Activated gamma-delta T cell (primary cell): ENCODE measurements at places on chromosomes 6 and 20.

GRCh38 chr6:156849806-156850205 is 72.6 kb downstream of the ARID1B start:
- DNase-seq = no peak

DNA sequence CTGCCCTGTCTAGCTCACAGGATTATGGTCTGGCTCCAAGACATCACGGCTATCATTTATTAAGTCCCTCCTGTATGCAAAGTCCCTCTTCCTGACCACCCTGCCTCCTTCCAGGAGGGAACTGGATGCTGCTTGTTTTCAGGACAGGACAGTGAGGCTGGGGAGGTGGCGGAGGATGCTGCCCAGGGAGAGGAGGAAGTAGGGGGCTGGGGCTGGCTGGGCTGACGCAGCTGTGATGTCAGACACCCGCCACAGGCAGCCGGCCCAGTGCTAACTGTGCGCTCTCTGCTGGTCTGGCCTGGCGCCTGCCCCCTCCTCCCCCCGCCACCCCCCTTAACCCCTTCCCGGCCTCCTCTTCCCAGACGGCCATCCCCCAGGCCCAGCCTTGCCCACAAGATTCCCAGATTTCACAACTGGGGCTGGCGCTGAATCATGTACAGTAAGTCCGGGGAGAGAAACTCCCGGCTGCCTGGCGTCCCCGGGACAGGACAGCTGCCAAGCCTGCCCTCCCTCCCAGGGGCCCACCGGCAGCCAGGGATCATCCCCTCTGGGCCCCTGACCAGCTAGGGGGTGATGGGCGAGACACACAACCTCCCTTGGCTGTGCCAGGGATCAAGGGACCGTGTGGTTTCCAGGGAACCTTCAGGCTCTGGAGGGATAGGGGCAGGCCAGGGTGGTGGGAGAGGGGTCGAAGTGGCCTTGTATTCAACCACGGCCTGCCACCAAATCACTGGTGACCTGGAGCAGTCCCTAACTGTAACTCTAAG is 118.1 kb downstream of the CEBPB start:
- DNase-seq = no peak

GRCh38 chr6:132357120-132357519 is 44.2 kb downstream of the MOXD1 start:
- no peak for DNase-seq

GRCh38 chr20:61805365-61805764 is 260.3 kb downstream of the TAF4 start:
- no peak for DNase-seq

- no peak for DNase-seq
Measured at GRCh38 chr6:36443471-36444428, 950 bp downstream of the KCTD20 start.

DNA sequence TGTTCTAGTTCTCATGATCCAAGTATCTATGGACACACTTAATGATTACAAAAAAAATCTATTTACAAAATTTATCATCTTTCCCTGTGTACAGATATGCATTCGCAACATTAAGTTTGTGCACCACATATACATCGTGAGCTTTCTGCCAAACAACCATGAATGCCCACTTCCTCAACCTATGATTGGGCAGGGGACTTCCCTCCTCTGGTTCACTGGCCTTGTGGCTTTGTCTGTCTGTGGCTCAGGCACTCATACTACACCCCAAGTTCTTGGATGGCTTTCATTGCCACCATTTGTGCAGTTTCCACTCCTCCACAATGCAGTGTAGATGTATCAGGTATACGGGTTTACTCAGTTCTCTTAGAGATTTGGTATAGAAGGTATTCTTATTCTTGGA is 74.9 kb downstream of the HS3ST5 start:
- DNase-seq = no peak

- DNase-seq = no peak
Measured at GRCh38 chr6:85461798-85462170, 11.9 kb downstream of the NT5E start.

DNA sequence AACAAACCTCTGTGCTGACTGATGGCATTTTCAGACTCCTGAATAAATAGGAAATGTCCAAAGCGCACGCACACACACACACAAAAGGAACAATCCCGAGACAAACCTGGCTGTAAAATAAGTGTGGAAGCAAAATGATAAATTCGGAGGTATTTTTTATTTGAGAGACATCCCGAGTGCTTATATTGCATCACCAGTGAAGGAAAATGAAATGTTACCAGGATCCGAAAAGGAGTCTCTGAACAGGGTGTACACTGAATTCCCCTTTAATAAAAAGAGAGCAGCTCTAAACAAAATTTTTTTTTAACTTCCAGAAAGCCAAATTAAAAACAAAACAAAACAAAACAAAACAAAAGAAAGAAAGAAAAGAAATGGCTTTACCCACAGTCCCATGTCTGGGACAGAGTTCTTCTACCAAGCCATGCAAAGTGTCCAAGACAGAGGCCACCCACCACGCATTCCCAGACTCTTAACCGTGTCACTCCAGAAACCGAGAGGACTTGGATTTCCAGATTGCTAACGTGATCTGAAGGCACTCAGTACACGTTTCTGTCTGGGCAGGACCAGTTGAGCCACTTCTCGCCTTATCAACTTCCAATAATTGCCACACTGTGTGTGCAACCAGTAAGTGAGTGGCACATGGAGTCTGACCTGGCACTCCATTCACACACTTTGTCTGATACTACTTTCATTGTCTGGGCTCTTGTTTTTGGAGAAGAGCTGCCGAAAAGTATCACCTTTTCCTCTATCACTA is 817 bp downstream of the ME1 start:
- no peak for DNase-seq

- DNase-seq = no peak
Measured at GRCh38 chr6:155795173-155795796, 339.6 kb upstream of the NOX3 start.

DNA sequence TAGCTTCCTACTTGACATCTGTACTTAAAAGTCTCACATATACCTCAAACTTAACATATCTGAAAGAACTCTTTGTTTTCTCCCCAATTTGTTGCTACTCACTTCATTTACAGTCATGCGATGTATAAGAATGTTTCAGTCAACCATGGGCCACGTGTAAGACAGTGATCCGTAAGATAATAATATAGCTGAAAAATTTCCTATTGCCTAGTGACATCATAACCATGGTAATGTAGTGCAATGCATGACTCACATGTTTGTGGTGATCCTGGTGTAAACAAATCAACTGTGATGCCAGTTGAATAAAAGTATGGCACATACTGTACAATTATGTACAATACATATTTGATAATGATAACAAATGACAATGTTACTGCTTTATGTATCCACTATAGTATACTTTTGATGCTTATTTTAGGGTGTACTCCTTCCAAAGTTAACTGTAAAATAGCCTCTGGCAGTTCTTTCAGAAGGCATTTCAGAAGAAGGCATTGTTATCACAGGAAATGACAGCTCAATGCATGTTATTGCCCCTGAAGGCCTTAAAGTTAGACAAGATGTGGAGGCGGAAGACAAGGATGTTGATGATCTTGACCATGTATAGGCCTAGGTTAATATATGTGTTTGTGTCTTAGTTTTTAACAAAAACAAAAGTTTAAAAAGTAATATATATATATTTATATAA is 579.0 kb downstream of the EPHA7 start:
- no peak for DNase-seq

- DNase-seq = no peak
Measured at GRCh38 chr6:5095236-5095635, 10.1 kb downstream of the PPP1R3G start.

DNA sequence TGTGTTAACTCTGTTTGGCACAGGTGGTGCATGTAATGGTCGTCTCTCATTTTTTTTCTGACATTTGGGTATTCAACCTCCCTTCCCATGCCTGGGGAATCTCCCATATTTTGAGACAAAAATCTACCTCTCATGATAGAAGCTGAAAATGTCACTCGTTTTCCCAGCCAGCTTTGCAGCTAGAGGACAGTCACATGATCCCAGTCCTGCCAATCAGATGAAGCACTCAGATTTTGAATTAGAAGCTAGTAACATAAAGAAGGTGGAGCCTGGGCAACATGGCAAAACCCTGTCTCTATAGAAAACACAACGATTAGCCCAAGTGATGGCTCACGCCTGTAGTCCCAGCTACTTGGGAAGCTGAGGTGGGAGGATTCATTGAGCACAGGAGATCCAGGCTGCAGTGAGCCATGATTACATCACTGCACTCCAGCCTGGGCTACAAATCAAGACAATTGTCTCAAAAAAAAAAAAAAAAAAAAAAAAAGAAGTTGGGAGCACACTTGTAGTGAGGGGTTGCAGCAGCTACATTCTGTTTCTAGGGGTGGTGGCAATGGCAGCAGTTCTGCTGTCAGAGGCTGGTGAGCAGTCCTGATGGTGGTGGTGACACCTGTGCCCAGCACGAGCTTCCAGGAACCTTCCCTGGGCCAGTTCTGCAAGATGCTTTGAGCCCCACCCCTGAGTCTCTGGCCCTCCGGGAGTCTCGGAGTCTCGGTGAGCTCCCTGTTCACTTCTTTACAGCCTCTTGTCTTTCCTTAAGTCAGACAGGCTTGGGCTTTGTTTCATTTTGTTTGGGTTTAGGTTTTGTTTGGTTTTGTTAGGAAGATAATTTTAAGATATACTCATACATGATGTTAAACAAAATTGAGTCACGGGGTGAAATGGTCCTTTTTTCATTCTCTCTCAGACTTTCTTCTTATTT is 94.1 kb upstream of the KCNG1 start:
- no peak for DNase-seq

GRCh38 chr6:137304020-137304780 is 85.0 kb upstream of the IFNGR1 start:
- DNase-seq = no peak

DNA sequence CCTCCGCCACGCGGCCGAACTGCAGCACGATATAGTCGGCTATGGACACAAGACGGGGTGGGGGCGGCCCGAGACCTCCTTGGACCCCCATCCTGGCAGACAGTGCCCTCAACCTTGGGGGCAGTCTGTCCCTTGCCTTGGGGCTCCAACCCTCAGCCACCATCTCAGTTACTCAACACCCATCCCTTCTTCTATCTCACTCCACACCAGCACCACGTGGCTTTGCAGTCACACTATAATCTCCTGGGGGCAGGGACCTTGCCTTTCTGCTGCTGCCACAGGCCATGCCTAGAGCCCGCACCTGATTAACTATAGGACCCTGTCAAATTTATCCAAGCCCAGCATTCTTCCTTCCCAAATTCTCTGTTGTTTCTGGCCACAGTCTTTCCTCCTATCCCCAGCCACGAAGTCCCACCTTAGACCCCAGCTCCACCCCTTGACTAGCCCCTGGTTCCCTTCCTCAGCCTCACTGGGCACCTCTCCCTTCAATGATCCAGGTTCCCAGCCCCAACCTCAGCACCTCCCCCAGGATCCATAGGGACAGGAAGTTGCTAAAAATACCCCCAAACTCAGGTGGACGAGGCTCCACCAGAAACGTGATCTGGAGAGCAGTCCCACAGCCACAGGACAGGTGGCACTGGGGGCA is 1.7 kb upstream of the TEAD3 start:
- DNase-seq = no peak

- DNase-seq = no peak
Measured at GRCh38 chr6:54847799-54848597, 1.4 kb downstream of the FAM83B start.

DNA sequence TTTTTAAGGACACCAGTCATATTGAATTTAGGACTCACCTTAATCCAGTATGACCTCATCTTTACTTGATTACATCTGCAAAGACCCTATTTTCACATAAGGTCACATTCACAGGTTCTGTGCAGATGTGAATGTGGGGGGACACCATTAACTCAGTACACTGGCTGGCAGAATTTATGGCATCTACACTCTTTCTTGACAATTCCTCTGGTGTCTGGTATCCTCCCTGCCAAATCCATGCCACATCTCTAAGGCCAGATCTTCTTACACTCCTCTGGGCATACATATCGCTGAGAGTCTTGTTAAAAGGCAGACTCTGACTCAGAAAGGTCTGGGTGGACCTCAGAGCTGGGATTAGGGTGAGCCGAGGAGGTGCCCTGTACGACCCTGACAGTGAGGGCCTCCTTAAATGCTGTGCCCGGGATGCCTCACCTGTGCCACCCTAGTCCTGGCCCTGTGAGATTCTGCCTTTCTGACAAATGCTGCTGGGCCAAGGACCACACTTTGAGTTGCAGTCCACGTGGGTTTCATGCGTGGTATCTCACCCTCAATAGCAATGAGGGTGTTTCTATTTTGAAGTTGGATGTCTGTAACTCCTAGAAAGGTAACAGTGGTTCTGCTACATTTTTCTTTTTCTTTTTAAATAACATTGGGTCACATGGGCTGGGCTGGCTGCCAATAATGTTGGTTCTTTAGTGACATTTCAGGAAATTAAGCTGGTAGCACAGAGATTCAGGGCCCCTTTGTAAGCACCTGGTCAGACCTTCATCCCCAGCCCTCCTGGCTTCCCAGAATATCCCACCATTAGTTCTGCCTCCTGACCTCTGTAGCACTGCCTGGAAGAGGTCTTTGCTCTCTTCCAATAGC is 17.2 kb upstream of the LRRN4 start:
- DNase-seq = no peak

- no peak for DNase-seq
Measured at GRCh38 chr6:156731396-156731795, 45.8 kb upstream of the ARID1B start.

- DNase-seq = no peak
Measured at GRCh38 chr20:55174635-55175034, 699.2 kb downstream of the DOK5 start.

GRCh38 chr6:46590765-46591164 is 61.9 kb downstream of the CYP39A1 start:
- no peak for DNase-seq

DNA sequence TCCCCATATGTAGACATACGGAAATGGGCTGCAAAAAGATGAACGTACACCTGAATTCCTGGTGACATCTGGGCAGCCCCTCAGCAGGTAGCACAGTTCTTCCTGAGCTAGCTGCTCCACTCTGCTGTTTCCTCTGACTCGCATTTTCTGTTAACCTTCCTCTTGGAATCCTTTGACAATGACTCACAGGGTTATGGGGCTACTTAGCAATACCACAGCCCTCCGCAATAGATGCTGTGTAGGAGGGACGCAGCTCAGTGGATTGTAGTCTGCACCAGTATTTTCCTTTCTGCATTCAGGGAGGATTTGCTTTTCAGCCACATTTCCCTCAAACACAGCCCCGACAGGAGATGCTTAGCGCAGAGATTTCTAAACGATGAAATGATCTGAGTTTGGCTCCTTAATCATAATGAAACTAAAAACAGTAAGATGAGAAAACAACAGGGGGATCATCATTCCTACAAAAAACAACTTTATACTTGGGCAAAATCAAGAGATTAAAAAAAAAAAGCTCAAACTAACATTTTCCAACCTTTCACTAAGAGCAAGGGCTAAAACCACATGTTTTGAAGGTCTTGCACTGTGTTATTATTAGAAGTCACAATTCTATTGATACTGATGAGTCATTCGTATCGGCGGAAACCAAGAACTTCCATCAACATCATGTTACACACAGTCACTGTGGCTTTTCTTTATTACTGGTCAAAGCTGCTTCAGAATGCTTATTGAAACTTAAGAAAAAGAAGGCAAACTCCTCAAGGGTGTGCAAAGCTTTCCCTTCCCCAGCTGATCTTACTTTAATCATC is 12.2 kb downstream of the BACH2 start:
- no peak for DNase-seq
